ENCODE measurements at places on chromosomes 5 and 9.
A peak's percentile ranks its signal among the peaks of the same experiment; 100 is the strongest.

GRCh38 chr9:123283455-123283854 lies 15.1 kb upstream of the STRBP start:
- DNase-seq, result no peak

DNA sequence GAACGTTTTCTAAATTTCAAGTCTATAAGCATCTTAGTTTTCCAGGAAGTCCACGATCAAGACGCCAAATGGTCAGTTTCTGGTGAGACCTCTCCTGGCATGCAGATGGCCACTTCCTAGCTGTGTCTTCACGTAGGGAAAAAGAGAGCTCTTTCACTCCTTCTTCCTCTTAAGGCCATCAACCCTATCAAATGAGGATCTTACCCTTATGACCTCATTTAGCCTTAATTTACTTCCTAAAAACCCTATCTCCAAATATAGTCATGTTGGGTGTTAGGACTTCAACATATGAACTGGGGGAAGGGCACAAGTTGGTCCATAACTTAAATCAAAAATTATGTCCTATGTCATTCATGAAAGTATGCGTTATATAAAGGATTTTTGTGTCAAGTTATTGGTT lies 229.5 kb downstream of the ARL15 start:
- no peak for DNase-seq

GRCh38 chr9:136057236-136058081 lies 37.6 kb downstream of the NACC2 start:
- no peak for DNase-seq

- DNase-seq, result peak; percentile 59
These were observed 361.4 kb upstream of the RFX3 start for GRCh38 chr9:3887221-3887653.

- DNase-seq, result no peak
These were observed 315 bp downstream of the UBQLN1 start for GRCh38 chr9:83707518-83707767.

DNA sequence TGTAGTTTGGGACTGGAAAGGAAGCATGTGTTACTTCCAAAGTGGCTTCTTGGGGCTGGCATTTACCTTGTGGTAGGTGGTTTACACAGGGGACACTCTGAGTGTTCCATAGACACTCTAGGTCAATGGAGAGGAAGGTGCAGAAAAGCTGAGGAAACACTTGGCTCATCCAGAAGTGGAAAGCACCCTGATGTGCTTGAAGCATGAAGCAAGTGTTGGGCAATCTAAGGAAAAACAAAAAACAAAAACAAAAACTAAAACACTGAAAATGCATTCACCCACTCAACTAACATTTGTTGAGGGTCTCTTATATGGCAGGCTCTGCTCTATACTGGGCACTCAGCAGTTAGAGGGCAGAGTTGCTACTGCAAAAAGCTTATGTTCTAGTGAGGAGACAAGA lies 2.9 kb upstream of the ERAP2 start:
- no peak for DNase-seq

- DNase-seq, result no peak
These were observed 16.1 kb downstream of the SV2C start for GRCh38 chr5:76099286-76099702.

GRCh38 chr9:129174102-129174723 lies 3.8 kb downstream of the IER5L start:
- DNase-seq, result peak; percentile 31

DNA sequence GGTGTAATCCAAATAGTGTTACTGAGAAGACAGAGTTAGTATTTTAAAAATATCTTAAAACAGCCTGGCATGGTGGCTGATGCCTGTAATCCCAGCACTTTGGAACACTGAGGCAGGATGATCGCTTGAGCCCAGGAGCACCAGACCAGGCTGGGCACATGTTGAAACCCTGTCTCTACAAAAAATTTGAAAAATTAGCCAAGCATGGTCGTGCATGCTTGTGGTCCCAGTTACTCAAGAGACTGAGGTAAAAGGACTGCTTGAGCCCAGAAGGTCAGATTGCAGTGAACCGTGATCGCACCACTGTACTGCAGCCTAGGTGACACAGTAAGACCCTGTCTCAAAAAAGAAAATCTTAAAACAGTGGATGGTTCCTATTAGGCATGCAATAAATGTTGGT lies 12.4 kb downstream of the IFNA1 start:
- no peak for DNase-seq

- no peak for DNase-seq
These were observed 2.6 kb downstream of the STRBP start for GRCh38 chr9:123265833-123266232.

DNA sequence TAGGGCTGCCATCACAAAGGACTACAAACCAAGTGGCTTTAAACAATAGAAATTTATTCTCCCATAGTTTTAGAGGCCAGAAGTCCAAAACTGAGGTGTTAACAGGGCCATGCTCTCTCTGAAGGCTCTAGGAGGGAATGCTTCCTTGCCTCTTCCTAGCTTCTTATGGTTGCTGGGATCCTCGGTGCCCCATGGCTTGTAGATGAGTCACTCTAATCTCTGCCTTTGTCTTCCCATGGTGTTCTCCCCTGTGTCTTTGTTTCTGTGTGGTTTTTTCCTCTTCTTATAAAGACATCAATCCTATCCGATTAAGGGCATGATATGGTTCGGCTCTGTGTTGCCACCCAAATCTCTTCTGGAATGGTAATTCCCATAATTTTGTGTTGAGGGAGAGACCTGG lies 178.8 kb upstream of the NREP start:
- DNase-seq, result no peak

Measured in NCI-H1417 treated with DMSO at 0.1 percent for 48 hours (cell line).